Gastrocnemius medialis (tissue), 4 donors: ENCODE measurements at places on chromosomes 5 and 9.

- DNase-seq = no peak
Measured at GRCh38 chr5:55033568-55033967, 9.5 kb downstream of the GZMK start.

DNA sequence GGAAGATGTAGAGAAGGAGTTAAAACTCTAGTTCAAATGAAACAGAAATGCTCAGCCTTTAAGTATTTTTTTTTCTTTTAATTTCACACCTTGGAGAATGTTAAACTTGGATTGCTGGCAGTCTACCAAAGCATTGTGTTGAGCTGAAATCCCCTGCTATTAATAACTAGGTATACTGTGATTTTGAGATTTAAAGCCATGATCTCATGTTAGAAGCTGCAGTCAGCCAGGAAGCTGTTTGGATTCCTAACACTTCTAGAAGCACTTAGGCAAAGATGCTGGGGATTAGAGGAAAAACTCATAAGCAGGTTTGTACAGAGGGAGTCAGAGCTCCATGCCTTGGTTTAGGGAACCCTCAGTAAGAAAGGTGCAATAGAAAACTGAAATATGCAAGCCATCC lies 141.4 kb downstream of the KIF4B start:
- DNase-seq = no peak

DNA sequence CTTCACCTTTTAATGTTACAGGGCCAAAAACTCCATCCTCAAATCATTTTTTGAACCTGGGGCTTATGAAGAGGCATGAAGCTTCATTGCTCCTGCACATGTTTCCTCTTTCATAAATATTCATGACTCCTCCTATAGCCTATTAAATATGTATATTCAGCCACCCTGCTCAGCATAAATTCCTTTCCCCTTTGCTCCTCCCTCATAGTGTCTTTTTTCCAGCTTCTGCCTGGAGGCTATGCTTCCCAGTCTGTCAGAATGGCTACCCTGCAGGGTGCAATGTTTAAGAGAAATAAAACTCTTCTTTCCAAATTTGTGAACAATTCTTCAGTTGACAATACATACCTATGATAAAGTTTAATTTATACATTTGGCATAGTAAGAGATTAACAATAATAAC lies 1082.9 kb upstream of the CDH18 start:
- no peak for DNase-seq

DNA sequence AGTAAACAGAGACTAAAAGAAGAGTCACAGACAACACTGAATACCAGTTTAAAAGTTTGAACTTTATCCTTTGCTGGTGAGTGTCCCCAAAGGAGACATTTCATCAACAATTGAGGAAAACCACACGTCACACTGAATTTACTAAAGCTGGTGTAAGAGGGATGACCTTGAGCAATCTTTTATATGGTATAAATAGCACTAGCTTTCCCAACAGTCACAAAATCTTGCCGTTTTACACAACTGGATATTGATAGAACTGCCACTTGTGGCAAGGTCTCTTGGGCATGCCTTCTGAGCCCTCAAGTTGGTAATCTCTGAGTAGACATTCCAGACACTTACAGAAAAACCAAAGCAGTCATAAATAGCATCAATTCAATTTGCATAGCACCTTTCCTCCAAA lies 311.5 kb upstream of the TARS1 start:
- no peak for DNase-seq

DNA sequence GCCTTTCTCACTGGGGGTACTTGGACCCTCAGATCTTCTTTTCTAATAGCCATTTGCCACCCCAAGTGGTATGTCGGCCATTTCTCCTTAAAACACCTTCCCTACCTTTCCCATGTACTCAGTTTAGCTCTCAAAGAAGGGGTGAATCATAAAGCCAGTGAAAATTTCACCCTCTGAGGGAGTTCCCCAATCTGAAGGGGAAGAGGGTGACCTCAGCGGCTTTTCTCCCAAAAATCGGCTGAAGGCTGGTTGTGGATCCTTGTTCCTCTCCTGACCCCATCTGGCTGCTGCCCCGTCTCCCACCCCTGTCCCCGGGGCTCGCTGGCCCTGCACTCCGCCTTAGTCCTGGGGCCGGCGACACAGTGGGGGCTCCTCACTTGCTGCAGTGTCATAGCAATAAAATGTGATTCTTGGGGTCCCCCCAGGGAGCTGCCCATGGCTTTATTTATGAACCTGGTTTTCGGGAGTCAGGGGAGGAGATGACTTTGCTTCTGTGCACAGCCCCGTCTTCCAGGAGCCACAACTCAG lies 17.3 kb upstream of the LTC4S start:
- no peak for DNase-seq

DNA sequence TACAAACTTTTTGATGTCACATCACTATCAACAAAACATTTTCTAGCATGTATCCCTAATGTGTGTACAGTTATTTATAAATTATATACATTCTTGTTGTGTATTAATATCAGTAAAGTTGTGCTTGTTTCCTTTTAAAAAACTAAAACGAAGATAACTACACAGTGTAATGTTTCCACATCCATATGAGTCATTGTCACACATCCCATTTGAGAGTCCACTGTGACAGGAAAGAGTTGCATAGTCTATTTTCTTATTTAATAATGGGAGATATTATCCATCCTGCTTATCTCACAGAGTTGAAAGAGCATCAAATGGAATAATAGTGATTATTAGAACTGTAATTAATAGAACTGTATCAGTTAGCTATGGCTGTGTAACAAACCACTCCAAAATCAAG lies 434.0 kb upstream of the CLINT1 start:
- no peak for DNase-seq

DNA sequence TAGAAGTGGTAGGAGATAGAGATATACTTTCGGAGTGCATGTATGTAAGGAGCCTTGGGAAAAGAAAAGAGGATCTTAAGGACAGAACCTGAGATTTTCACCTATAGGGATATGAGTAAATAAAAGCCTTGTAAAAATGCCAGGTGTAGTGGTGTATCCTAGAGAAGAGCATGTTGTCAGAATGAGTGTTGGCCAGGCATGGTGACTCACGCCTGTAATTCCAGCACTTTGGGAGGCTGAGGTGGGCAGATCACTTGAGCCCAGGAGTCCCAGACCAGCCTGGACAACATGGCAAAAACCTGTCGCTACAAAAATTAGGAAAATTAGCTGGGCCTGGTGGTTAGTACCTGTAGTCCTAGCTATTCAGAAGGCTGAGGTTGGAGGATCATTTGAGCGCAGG lies 76.0 kb downstream of the IPO11 start:
- no peak for DNase-seq

GRCh38 chr5:137010226-137010625 lies 488.9 kb downstream of the SPOCK1 start:
- DNase-seq = no peak

- DNase-seq = no peak
Measured at GRCh38 chr5:172939071-172939470, 20.2 kb upstream of the RPL26L1 start.

- DNase-seq = no peak
Measured at GRCh38 chr5:126354012-126354857, 69.0 kb upstream of the GRAMD2B start.

DNA sequence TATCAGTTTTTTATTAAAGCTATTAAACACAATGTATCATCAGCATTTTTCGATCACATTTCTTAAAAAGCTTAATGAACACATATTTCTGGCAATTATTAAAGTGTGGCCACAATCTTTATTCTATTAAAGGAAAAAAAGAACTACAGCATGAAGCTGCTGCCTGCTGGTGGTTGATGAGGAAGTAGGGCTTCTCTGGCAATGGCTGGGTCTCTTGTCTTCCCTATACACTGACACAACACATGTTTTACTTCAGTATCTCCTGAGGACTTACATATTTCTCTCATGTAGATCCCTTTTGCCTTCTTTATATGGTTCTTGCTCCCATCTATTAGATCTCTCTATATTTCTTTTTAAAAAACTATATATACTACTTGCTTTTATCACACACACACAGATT lies 590.7 kb downstream of the RAB3C start:
- DNase-seq = no peak

DNA sequence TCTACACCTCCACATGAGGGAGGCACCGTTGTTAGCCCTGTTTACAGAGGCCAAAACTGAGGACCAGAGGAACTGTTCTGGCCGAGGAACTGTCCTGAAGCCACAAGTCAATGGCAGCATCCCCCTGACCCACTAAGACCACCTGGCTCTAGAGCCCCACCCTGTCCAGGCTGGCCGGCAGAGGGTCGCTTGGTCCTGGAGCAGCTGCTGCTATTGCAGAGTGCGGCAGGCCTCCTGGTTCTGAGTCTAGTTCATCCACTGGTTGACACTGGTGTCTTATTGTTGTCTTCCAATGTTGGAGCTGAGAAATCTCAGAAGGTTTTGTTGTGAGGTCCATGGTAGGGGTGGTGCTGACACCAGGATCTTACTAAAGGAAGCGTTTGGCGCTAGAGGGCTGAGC lies 26.6 kb upstream of the ANGPTL2 start:
- no peak for DNase-seq

DNA sequence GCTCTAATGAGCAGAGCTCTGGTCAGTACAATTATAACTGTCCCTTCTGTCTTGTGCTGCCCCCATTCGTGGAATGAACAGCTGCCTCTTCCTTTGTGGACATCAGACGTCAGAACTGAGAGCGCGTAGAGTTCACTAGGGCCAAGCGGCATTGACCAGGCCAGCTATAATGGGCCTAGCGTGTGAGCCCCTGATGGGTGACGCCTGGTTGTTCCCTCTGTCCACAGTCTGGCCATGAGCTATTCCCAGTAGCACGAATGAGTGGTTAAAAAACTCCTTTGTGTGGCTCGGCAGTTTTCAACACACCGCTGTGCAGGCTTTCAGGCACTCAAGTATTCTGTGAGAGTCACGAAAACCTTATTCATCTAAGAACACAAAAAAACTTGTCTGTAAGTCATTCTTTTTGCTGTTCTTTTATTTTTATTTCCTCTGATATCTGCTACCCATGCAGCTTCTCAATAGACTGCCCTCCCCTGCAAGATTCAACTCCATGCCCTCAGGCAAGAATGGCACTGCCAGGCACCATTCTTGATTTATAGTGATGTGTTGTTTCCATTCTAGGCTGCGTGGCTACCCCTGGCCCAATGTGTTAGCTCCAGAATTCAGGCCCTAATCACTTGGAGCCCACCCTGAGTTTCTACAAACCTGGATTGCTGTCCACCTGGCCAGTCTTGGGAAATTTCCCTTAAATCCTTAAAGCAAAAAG lies 52.5 kb downstream of the ANKDD1B start:
- DNase-seq = no peak

GRCh38 chr5:170896779-170897178 lies 35.0 kb downstream of the RANBP17 start:
- DNase-seq = no peak

DNA sequence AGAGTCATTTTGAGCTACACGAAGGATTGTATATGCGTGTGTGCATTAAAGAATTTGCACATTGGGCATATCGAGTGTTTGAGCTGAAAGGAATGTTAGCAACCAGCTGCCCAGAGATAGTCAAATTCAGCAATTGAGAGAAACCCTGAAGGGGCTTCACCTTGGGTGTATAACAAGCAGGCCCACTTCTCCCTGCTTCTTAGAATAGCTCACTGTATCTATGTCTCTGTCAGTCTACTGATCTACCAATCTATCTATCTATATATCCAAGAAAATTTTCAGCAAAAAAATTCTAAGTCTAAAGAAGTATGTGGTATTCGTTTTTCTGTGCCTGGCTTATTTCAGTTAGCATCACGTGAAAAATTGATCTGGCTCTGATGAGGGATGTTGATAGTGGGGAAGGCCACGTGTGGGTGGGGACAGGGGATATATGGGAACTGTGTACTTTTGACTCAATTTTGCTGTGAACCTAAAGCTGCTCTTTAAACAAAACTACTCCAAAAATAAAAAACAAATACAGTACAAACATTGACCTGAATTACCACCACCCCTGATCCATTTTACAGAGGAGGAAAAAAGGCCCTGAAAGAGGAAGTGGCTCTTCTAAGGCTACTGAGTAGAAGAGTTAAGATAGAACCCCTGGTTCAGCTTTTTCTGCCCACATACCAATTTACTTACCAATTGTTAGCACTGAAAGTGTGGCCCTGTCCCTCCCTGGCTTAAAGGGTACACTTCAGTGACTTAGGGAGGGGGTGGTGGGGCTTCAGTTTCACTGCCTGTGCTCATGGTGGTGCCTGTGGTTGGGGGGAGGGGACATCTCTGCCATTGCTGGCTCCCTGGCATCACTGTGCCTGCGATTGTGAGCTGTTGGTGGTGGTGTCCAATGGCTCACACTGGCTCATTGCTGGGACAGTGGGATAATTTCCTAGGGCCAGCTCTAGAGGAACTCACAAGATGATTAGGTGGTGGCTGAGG lies 141.8 kb downstream of the DOCK2 start:
- DNase-seq = no peak

DNA sequence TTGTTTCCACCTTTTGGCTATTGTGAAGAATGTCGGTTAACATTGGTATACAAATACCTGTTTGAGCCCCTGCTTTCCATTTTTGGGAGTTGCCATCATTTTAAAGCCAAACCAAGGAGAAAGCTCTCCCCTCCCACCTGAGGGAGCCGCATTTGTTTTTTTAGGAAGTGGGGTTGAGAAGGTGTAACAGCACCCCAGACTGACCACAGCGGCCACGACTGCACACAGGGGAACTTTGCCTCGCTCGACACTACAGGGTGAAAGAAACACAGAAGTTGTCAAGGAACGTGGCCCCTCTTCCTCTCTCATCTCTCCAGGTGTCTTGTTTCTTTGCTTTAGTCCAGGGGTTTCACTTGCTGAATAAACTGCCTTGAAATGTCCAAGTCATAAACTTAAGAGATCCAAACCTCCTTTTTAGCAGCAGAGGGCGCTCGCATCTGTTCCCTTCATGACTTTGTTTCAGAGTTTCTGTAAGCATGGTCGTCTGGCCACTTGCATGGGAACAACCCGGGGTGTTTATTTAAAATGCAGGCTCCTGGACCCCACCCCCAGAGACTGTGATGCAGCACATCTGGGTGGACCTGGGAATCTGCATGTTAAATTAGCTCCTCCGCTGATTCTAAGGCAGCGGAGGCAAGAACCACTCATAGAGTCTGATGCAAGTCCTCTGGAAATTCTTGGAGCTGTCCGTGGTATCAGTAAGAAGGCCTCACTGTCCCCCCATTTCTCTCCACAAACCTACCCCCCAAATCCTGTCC lies 2.1 kb upstream of the TTLL11 start:
- no peak for DNase-seq

GRCh38 chr9:14674630-14675029 lies 18.6 kb downstream of the ZDHHC21 start:
- DNase-seq = no peak

GRCh38 chr5:129067745-129068144 lies 26.8 kb upstream of the ISOC1 start:
- DNase-seq = no peak

GRCh38 chr5:65105301-65105700 lies 336.6 kb downstream of the CWC27 start:
- no peak for DNase-seq
